ENCODE measurements at places on chromosomes 16 and 17.

GRCh38 chr16:21071741-21072140, 78.9 kb downstream of the DNAH3 start:
- no peak for DNase-seq

DNA sequence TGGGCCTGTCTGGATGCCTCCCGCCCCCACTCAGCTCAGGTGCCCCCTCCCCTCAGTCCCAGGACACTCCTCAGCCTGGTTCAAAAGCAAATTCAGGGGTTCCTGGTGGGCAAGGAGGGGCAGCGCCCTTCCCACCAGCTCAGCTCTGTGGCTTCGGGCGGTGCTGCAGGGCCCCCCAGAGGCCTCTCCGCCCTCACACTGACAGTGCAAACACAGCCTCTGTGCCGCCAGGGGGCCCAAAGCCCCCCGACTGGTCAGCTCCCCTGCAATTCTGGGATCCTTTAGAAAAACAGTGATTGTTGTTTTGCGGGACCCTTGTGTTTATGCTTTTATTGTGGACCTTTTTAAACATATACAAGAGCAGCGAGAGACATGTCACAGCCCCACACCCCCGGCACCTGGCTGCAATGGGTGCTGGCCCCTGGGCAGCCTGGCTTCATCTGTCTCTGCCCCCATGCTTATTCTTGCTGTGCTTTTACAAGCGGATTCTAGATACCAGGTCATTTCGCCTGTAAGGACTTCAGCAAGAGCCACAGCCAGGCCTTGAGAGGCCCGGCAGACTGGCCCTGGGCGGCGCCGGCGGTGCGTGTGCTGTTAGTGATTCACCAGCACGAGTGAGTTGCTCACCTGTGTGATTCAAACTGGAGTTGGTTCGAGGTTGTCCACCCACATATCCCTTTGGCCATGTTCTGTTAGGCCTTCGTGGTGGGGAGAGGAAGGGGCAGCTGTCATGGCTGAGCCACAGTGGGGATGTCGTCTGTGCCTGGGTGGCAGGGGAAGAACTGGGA, 21.2 kb downstream of the ZNF469 start:
- DNase-seq: no peak

GRCh38 chr17:67290711-67291291, 45.8 kb upstream of the HELZ start:
- no peak for DNase-seq

- no peak for DNase-seq
These were observed 144.9 kb downstream of the WWOX start for GRCh38 chr16:78244131-78244895.

GRCh38 chr17:35710950-35711349, 20.5 kb upstream of the RASL10B start:
- no peak for DNase-seq

GRCh38 chr16:57803134-57803990, 1.1 kb upstream of the KIFC3 start:
- DNase-seq: no peak

DNA sequence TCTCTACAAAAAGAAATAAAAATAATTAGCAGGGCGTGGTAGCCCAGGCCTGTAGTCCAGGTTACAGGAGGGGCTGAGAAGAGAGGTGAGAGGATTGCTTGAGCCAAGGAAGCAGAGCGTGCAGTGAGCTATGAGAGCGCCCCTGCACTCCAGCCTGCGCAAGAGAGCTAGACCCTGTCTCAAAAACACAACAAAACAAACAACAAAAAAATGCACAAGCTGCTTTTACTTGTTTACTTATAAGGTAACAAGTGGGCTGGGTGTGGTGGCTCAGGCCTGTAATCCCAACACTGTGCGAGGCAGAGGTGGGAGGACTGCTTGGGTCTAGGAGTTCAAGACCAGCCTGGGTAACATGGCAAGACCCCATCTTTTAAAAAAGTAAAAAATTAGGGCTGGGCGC, 1.7 kb downstream of the CYTH1 start:
- no peak for DNase-seq

DNA sequence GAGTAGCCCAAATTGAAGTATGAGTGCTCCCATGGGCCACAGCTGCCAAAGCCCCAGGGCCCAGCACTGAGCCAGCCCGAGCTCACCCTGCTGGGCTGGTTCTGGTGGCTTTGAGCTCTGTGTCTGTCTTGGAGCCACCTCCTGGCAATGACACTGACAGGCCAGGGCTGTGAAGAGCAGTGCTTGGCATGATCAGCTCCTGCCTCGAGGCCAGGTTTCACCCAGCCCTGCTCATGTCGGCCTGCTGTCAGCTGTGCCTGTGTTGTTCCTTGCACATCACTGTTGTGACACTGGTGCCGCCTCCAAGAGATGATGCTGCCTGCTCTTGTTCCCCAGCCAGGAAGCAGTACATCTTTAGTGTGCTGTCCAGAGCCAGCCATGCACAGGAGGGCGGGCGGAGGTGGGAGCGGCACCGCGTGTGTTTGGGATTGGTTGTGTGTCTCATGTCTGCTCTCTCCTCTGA, 26.0 kb downstream of the PLD6 start:
- no peak for DNase-seq

GRCh38 chr16:56732832-56733231, 2.9 kb downstream of the NUP93 start:
- no peak for DNase-seq

- DNase-seq: no peak
These were observed 25.0 kb downstream of the CBFA2T3 start for GRCh38 chr16:88951989-88952388.

DNA sequence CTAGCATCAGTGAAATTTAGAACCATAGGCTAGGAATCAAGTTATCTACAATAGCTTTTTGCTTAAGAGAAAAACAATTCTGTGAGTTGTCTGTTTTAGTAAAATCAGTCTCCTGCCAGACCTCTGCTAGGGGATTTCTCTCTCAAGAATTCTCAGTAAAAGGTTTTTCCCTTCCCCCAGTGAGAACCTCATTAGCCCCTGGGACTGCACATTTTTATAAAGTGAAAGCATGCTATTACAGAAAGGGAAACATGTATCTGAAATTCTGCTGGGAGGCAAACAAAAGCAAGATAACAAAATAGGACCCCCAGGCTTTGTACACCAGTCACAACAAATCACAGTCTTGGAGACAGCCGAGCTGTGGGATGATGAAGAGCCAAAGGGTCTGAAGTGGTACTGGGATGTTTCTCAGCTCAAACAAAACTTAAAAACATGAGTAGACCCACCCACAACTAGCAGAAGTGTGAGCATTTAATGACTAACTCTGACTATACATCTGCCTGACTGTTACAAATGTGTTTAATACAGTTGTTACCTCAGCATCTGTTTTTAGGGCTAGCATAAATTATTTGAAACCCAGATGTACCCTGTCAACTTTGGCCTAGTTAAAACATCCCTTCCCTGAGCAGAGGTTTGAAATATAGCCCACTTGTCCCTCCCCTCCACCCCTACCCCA, 20.0 kb upstream of the GLG1 start:
- DNase-seq: no peak

- DNase-seq: no peak
These were observed 23.0 kb downstream of the CDH13 start for GRCh38 chr16:82649766-82650165.

- DNase-seq: no peak
These were observed 605.6 kb upstream of the CDH5 start for GRCh38 chr16:65760874-65761273.

- DNase-seq: no peak
These were observed 518 bp downstream of the SH2B1 start for GRCh38 chr16:28863929-28864793.

DNA sequence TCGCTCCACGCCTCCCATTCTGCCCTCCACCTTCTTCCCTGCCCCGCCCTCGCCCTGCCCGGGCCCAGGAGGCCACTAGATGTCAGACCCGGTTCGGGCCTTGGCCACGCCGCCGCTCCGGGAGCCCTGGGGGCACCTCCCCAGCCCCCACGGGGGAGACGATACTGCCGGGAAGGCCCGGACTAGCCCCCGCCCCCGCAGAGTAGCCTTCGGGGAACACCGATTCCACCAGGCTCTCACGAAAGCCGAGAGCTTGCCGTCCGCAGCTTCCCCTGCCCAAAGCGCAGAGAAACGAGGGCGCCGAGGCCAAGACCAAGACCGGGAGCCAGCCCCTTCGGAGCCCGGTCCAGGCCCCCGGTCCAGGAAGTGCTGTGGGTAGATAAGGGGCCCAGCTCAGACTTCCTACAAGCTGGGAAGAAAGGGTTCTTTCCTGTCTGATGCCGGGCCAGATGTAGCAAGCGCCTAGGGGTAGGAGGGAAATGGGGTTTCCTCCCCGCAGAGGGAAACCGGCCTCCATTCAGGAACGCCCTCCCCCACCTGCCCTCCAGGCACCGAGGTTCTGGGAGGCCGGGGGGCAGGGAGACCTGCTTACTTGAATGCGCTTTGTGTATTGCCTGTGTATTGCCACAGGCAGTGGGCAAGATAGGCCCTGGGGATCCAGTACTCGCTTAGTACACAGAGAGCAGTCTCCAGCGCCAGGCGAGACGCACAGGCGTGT, 806 bp upstream of the CYB561 start:
- peak; percentile 92 for DNase-seq

GRCh38 chr17:72438783-72439182, 318.0 kb downstream of the SOX9 start:
- DNase-seq: no peak

GRCh38 chr17:47800686-47801085, 20.9 kb downstream of the OSBPL7 start:
- DNase-seq: peak; percentile 32

GRCh38 chr17:78173097-78173715, 4.8 kb downstream of the SYNGR2 start:
- no peak for DNase-seq

DNA sequence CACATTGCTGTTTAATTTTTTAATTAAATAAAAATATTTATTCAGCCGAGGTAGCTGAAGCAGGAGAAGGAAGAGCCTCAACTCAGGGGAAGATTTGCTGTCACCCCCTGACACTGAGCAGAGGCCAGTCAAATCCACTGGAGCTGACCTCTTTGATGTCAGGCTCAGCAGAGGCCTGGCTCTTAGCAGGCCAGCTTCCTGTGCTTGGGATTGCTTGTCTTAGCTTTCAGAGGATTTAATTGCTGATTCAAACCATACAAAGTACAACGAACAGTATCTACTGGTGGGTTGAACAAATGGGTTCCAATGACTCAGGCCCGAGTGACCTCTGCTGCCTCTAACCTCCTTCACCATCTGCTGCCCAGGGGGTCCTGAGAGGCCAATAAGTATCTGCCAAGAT, 417.0 kb upstream of the HSBP1 start:
- DNase-seq: no peak

DNA sequence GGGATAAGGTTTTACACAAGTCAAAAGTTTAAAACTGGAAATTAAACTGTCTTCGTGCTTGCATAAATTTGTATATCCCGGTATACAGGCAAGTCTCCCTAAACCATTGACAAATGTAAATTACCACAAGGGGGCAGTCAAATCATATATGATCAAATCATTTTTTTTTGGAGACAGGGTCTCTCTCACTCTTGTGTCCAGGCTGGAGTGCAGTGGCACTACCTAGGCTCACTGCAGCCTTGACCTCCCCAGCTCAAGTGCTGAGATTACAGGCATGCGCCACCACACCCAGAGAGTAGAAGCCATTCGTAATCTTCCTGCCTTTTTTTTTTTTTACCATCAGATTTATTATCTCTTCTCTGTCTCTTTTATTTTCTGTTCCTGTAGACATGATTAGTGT, 18.5 kb downstream of the TOP2A start:
- no peak for DNase-seq

- DNase-seq: no peak
These were observed 1.4 kb downstream of the FBXO31 start for GRCh38 chr16:87382023-87382785.

DNA sequence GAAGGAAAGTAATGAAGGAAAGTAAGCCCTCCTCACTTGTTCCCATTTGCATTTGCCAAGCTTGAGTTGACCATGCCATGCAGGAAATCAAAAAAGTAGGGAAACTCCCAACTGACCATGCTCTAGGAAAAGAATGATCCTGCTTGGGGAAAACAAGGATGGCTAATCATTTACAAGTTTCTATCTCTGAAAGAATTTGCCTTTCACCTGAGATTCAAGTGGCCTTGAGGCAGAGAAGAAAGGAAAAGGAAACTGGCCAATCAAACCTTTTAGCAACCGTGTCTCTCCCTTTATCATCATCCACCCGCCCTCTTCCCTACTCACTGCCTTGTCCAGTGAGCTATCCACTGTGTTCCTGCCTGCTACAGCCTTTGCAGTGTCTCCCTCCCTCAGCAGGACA, 757.2 kb upstream of the SOX9 start:
- DNase-seq: no peak

DNA sequence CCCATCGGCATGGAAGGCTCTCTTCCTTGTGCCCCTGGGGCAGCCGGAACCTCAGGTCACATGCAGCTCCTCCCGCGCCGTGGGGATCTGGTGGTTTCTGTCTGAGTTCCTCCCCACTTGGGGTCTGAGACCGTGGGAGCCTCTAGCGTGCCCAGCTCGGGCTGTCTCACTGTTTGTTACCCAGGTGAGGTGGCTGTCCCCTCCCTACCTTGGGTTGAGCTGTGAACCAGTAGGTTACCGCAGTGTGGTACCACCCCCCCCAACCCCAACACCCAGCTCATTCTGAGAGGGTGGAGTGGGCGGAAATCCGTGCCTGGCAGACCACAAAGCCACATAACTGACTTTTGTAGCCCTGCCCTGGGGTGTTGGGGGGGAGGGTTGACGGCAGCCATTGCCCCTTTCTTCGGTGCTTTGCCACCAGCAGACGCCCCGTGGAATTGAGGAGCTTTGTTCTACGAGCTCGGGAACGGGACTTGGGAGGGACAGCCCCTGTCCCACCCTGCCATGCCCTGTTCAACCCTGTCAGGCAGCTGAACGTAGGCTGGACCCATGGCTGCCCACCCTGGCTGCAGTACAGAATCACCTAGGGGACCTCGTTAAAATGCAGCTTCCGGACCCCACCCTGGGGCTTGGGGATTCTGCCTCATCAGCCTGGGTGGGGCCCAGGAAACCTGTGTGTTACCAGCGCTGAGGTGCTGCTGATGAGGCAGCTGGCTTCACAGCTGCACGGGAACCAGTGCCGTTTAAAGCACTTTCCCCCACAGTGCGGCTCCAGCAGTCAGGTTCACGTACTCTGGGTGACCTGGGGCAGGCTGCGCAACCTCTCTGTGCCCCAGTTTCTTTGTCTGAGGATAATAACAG, 18.5 kb downstream of the RAP1GAP2 start:
- no peak for DNase-seq

- no peak for DNase-seq
These were observed 92.5 kb downstream of the IRF8 start for GRCh38 chr16:85991425-85991824.

All from suprapubic skin (tissue), 4 donors.